ENCODE measurements at places on chromosomes 1 and 21.

DNA sequence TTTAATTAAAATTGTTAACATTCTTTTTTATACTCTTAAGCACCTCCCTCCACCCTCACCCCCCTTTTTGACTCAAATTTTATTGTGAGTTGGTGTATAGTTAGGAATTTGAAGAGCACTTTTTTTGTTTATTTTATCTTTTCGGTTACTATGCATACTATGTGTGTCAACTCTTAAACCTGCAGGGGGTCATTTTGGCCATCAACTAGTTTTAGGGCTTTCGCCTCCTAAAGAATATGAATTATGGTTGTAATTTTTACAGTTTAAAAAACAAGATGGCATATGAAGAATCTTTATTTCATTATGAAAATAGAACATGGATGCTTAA lies 9.7 kb downstream of the BACH1 start:
- DNase-seq: no peak

DNA sequence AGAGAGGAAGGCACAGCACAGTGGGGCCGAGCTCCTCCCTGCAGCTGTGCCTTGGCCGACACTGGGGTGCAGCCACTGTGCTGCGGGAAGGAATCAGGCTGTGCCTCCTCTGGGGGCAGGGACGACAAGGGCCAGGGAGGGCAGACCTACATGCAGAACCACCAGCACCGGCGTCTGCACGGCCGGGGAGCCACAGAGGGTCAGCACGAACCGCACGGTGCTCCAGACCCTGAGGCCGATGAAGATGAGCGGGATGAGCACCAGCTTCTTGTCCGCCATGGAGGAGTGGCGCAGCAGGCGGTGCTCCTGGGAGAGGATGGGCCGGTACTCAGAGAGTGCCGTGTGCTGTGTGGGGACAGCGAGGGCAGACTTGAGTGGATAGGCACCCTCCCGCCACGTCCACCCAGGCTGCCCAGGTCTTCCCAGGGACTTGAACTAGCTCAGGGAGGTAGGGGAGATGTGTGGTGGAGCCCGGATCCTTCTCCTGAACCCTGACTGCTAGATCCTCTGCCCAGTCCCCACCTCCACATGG lies 23.5 kb downstream of the GPR157 start:
- DNase-seq: no peak

GRCh38 chr1:111842411-111842810 lies 86.7 kb downstream of the DDX20 start:
- no peak for DNase-seq

GRCh38 chr1:91651661-91652071 lies 151.0 kb downstream of the CDC7 start:
- no peak for DNase-seq

GRCh38 chr1:172069534-172069933 lies 228.2 kb downstream of the DNM3 start:
- no peak for DNase-seq

All from SHP77 treated with DMSO at 0.1 percent for 48 hours (cell line).